Activated naive CD4-positive, alpha-beta T cell treated with anti-CD3 and anti-CD28 coated beads, Interleukin-2, amount 10 ng/mL, durations not matched to agents 7 days and 5 days (primary cell): ENCODE measurements at places on chromosomes 12 and 14.

- DNase-seq, result no peak
- H3K27ac ChIP-seq, result no peak overlapping the region
- H3K36me3 ChIP-seq, result peaks cover 3% of the 10 kb centered on the region
Observed at GRCh38 chr14:101726954-101727302, 34.6 kb upstream of the PPP2R5C start.

GRCh38 chr14:100679707-100680438 lies 46.8 kb upstream of the DLK1 start:
- no peak for DNase-seq
- H3K27ac ChIP-seq, result no peak overlapping the region
- H3K27me3 ChIP-seq, result peaks cover 23% of the 10 kb centered on the region
- no peaks in the 10 kb centered on the region for H3K36me3 ChIP-seq
- no peaks in the 10 kb centered on the region for H3K4me1 ChIP-seq
- no peak overlapping the region for H3K4me3 ChIP-seq

GRCh38 chr14:76695263-76695920 lies 65.9 kb upstream of the VASH1 start:
- H3K36me3 ChIP-seq, result no peaks in the 10 kb centered on the region
- H3K4me3 ChIP-seq, result no peak overlapping the region
- no peaks in the 10 kb centered on the region for H3K4me1 ChIP-seq
- H3K27me3 ChIP-seq, result peaks cover 10% of the 10 kb centered on the region
- no peak for DNase-seq

DNA sequence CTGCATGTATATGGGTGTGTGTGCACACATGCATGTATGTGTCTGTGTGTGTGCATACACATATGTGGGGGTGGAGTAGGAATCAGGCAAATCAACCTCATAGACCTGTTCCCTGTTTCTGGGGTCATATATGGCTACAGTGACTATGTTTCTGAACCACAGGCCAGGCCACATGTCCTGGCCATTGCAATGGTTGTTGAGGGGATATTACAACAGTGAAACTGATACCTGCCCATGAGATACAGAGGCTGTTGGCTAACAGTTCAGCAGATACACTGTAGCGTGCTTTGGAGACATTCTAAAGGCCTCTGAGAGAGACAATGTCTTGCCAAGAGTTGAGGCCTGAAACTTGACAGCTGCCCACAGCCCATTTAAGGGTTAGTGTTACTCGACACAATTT lies 47.3 kb upstream of the FOS start:
- peaks cover 41% of the 10 kb centered on the region for H3K4me1 ChIP-seq
- no peak overlapping the region for H3K27ac ChIP-seq
- no peak for DNase-seq
- peaks cover 48% of the 10 kb centered on the region for H3K27me3 ChIP-seq
- H3K4me3 ChIP-seq, result no peak overlapping the region
- H3K36me3 ChIP-seq, result no peaks in the 10 kb centered on the region

DNA sequence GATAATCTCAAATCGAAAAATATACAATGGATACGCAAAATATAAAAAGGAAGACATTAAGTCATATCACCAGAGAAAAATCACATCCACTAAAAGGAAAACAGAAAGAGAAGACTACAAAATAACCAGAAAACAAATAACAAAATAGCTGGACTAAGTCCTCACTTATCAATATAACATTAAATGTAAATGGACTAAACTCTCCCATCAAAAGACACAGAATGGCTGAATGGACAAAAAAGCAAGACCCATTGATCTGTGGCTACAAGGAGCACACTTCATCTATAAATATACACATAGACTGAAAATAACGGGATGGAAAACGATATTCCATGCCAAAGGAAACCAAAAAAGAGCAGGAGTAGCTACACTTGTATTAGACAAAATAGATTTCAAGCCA lies 161.0 kb upstream of the PRKD1 start:
- H3K36me3 ChIP-seq, result no peaks in the 10 kb centered on the region
- DNase-seq, result no peak
- H3K27me3 ChIP-seq, result no peaks in the 10 kb centered on the region
- no peak overlapping the region for H3K4me3 ChIP-seq

DNA sequence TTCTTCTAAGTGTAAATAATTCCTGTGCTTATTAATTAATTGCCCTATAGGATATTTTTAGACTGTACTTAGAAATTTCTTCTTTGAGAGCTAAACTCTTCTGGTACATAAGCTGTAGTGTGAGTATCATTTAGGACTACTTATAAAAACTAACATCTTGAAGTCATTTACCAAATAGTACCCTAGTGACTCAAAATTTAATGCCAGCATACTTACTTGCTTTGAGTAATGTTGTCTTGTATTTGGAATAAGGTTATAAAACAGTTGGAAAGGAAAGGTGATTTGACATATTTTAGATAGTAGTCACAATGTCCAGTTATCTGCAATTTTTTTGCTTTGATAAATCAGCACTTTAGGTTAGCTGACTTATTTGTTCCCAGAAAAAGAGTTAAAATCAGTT lies 39.1 kb downstream of the SPATA7 start:
- no peak overlapping the region for H3K4me3 ChIP-seq
- no peaks in the 10 kb centered on the region for H3K36me3 ChIP-seq
- H3K27ac ChIP-seq, result no peak overlapping the region
- DNase-seq, result no peak

GRCh38 chr14:67515386-67516079 lies 17.6 kb upstream of the PLEKHH1 start:
- no peaks in the 10 kb centered on the region for H3K36me3 ChIP-seq
- H3K27me3 ChIP-seq, result peaks cover 83% of the 10 kb centered on the region
- peak; percentile 54 for DNase-seq
- peak overlapping the region; percentile 80 for H3K4me3 ChIP-seq
- no peak overlapping the region for H3K27ac ChIP-seq

DNA sequence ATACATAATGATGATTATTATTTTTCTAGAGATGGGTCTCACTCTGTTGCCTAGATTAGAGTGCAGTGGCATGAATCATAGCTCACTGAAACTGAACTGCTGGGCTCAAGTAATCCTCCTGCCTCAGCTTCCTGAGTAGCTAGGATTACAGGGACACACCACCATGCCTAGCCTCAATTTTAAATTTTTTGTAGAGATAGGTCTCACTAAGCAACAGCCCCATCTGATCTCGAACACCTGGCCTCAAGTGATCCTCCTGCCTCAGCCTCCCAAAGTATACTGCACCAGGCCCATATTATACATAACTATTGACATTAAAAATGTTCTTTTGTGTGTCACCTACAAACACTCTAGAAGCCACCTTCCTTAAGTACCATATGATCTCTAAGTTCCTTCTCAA lies 3.4 kb downstream of the TXNRD1 start:
- peak overlapping the region; percentile 33 for H3K27ac ChIP-seq
- peaks cover 48% of the 10 kb centered on the region for H3K4me1 ChIP-seq
- H3K4me3 ChIP-seq, result no peak overlapping the region
- no peaks in the 10 kb centered on the region for H3K36me3 ChIP-seq
- H3K27me3 ChIP-seq, result peaks cover 15% of the 10 kb centered on the region

DNA sequence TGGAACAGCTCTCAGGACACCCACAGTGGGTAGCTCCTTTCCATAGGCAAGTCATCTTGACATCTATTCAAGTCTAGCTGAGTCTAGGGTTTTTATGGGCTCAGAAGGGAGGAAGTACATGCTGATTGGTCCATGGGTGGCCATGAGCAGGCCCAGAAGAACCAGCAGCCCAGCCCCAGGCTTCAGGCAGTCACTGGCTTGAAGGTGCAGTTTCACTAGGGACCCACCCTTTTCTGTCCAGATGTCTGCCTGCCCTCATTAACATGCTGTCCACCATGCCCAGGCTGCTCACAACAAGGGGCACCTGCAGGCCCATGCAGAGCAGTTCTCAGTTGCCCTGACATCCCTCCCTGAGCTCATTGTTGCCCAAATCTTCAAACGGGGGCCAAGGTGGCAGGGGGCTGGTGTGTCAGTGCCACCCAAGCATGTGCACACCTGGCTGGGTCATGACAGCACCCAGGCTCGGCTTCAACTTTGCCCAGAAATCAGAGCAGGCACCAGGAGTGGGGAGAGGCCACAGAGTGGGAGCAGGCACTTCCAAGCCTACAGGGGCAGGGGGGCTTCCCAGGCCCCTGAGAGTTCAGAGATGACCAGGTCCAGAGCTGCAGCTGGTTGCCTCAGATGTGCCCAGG lies 18.7 kb upstream of the LGR5 start:
- no peaks in the 10 kb centered on the region for H3K36me3 ChIP-seq
- H3K4me3 ChIP-seq, result no peak overlapping the region
- H3K27ac ChIP-seq, result no peak overlapping the region

- H3K27me3 ChIP-seq, result no peaks in the 10 kb centered on the region
- H3K4me1 ChIP-seq, result peaks cover 23% of the 10 kb centered on the region
- H3K27ac ChIP-seq, result peak within 1 kb of the TSS; percentile 99
- DNase-seq, result peak; percentile 95
- no peaks in the 10 kb centered on the region for H3K36me3 ChIP-seq
Observed at GRCh38 chr14:77320238-77320935, at the start of gene POMT2. POMT2 (minus strand) TSS chr14:77320883; CDS start chr14:77320681, 202 bp downstream.

GRCh38 chr12:52274521-52275120 lies at the start of gene KRT86:
KRT86 (plus strand) TSS chr12:52274645; CDS start chr12:52301917, 27,272 bp downstream.
- H3K4me3 ChIP-seq, result no peak within 1 kb of the TSS
- peak; percentile 1 for DNase-seq
- no peaks in the 10 kb centered on the region for H3K36me3 ChIP-seq
- H3K27ac ChIP-seq, result no peak within 1 kb of the TSS

GRCh38 chr14:77296155-77296554 lies 24.5 kb downstream of the POMT2 start:
- no peaks in the 10 kb centered on the region for H3K4me1 ChIP-seq
- no peak for DNase-seq
- no peaks in the 10 kb centered on the region for H3K36me3 ChIP-seq
- no peak overlapping the region for H3K27ac ChIP-seq
- H3K4me3 ChIP-seq, result no peak overlapping the region

DNA sequence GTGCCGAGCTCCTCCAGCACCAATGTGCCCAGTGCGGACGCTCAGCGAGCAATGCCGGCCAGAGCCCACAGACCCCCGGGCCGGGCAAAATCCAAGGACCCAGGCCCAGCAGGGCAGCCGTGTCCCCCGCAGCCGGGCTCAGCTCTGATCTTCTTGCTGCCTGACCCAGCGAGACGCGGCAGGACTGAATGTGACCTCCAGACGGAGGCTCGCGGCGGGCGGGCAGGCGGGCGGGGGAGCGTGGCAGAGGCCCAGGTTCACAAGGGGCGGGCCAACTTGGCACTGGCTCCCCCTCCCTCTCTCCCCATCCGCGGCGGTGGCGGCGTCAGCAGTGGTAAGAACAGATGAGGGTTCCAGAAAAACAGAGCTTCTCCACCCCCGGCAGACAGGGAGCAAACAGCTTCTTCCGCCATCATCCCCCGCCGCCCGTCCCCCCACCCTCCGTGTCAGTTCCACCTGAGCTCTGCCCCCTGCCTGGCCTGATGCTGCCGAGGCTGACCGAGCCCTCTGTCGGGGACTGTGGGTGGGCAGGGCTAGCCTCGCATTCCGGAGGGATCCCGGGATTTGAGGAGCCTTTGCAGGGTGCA lies 94.3 kb downstream of the RFLNA start:
- H3K4me3 ChIP-seq, result peak overlapping the region; percentile 50
- peaks cover 36% of the 10 kb centered on the region for H3K4me1 ChIP-seq
- no peak overlapping the region for H3K27ac ChIP-seq
- peaks cover 12% of the 10 kb centered on the region for H3K36me3 ChIP-seq
- H3K27me3 ChIP-seq, result peaks cover 4% of the 10 kb centered on the region

GRCh38 chr14:71625891-71626701 lies 306.1 kb upstream of the RGS6 start:
- no peak overlapping the region for H3K4me3 ChIP-seq
- H3K27ac ChIP-seq, result no peak overlapping the region
- no peaks in the 10 kb centered on the region for H3K4me1 ChIP-seq

DNA sequence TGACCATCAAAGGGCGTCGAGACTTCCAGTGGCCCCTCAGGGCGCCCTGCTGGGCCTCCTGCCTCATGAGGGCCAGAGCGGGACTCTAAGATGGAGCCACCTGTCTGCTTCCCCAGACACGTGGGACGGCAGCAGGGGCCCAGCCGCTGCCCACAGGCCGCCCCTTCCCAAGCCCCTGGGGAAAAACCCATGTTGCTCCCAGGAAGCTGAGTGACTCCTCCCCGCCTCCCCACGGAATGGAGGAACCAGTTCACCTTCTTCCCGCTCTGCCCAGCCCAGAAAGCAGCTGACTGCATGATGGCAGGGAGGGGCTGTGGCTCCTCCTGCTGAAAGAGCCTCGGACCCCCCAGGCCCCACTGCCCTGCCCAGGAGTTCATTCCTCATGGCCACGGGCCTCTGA lies 14.9 kb downstream of the RAB35 start:
- no peak for DNase-seq
- H3K27me3 ChIP-seq, result no peaks in the 10 kb centered on the region
- H3K4me3 ChIP-seq, result no peak overlapping the region
- peaks cover 19% of the 10 kb centered on the region for H3K4me1 ChIP-seq

DNA sequence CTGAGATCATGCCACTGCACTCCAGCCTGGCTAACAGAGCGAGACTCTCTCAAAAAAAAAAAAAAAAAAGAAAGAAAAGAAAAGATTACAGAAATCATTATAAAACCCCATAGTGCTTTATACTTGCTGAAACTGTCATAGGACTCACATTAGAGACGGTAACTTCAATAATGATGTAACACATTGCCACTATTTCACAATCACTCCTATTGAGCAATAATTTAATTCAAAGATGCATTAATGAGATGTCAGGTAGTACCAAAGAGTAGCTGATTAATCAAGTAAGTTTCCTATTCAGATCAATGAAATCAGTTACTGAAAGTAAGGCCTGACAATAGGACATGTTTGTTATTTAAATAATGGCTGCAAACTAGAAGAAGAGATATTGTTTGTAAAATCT lies 751.5 kb upstream of the ALG10B start:
- no peaks in the 10 kb centered on the region for H3K36me3 ChIP-seq
- DNase-seq, result no peak
- no peaks in the 10 kb centered on the region for H3K27me3 ChIP-seq
- H3K4me1 ChIP-seq, result no peaks in the 10 kb centered on the region

GRCh38 chr12:89334548-89335169 lies 17.6 kb downstream of the DUSP6 start:
- H3K27me3 ChIP-seq, result no peaks in the 10 kb centered on the region
- peaks cover 10% of the 10 kb centered on the region for H3K36me3 ChIP-seq
- DNase-seq, result no peak
- H3K4me3 ChIP-seq, result no peak overlapping the region

GRCh38 chr12:102542816-102543440 lies 62.6 kb upstream of the IGF1 start:
- H3K36me3 ChIP-seq, result no peaks in the 10 kb centered on the region
- no peak for DNase-seq
- H3K4me1 ChIP-seq, result no peaks in the 10 kb centered on the region
- no peaks in the 10 kb centered on the region for H3K27me3 ChIP-seq
- H3K27ac ChIP-seq, result no peak overlapping the region

GRCh38 chr14:69068744-69069421 lies 84.0 kb downstream of the DCAF5 start:
- peaks cover 25% of the 10 kb centered on the region for H3K36me3 ChIP-seq
- no peak for DNase-seq
- H3K4me1 ChIP-seq, result no peaks in the 10 kb centered on the region
- no peaks in the 10 kb centered on the region for H3K27me3 ChIP-seq
- no peak overlapping the region for H3K27ac ChIP-seq

DNA sequence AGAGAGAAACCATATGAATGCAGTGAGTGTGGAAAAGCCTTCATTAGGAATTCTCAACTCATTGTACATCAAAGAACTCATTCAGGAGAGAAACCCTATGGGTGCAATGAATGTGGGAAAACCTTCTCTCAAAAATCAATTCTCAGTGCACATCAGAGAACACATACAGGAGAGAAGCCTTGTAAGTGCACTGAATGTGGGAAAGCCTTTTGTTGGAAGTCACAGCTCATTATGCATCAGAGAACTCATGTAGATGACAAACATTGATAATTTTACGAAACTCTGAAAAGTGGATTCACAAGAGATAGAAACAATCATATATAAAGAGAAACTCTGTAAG lies 22.9 kb downstream of the ZNF268 start:
- DNase-seq, result no peak
- H3K27me3 ChIP-seq, result no peaks in the 10 kb centered on the region
- H3K4me1 ChIP-seq, result no peaks in the 10 kb centered on the region
- no peak overlapping the region for H3K4me3 ChIP-seq
- no peak overlapping the region for H3K27ac ChIP-seq
